ENCODE measurements at places on chromosomes 6 and 20.

DNA sequence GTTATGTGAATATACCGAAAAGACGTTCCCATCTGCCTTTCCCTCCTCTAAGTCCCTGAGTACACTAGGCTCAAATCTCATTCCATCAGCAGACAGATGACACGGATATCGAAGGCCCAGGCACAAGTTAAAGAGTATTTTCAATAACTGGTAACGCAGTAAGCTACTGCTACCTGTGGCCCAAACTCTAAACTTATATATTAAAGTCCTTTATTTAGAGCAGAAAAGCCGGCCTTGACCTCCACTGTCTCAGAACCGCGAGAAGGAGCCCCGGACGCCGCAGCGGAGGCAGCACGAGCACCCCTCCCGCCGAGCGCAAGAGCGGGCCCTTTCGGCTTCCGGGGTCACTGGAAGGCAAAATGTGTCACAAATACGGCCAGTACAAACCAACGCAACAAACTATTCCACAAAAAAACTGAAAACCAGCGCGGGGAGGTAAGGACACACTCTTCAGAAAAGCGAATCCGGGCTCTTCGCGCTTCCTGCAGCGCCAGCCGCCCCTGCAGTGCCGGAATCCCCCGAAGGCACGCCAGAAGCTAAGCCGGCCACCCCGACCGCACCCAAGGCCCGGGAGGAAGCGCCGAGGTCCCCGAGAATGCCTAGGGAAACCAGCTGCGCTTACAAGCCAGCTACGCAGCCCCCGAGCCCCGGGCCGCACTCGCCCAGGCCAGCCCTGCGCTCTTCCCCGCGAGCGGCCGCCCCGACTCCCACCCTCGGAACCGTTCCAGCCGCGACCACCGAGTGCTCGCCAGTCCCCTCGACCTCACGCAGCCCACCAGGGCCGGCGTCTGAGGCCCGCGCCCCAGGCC is 681 bp downstream of the DIDO1 start:
- H3K27ac ChIP-seq, result peak overlapping the region; percentile 88
- H3K36me3 ChIP-seq, result no peaks in the 10 kb centered on the region
- peak; percentile 51 for DNase-seq
- peak overlapping the region; percentile 99 for H3K4me3 ChIP-seq
- H3K4me1 ChIP-seq, result peaks cover 84% of the 10 kb centered on the region

GRCh38 chr20:35451295-35451694 is 4.1 kb upstream of the CEP250 start:
- no peak overlapping the region for H3K27ac ChIP-seq
- peaks cover 14% of the 10 kb centered on the region for H3K4me1 ChIP-seq
- H3K27me3 ChIP-seq, result no peaks in the 10 kb centered on the region
- no peak for DNase-seq

GRCh38 chr6:112253841-112254816 is at the start of gene LAMA4:
TSS of gene LAMA4 (minus strand) at chr6:112254567. CDS start at chr6:112254150, 417 bp downstream.
- H3K36me3 ChIP-seq, result no peaks in the 10 kb centered on the region
- no peak within 1 kb of the TSS for H3K27ac ChIP-seq
- H3K4me1 ChIP-seq, result peaks cover 7% of the 10 kb centered on the region
- DNase-seq, result no peak
- H3K4me3 ChIP-seq, result no peak within 1 kb of the TSS
- peaks cover 26% of the 10 kb centered on the region for H3K27me3 ChIP-seq

- DNase-seq, result no peak
- H3K4me1 ChIP-seq, result no peaks in the 10 kb centered on the region
- no peaks in the 10 kb centered on the region for H3K36me3 ChIP-seq
- peaks cover 5% of the 10 kb centered on the region for H3K27me3 ChIP-seq
- H3K4me3 ChIP-seq, result no peak overlapping the region
Observed at GRCh38 chr6:104623052-104623690, 236.5 kb downstream of the HACE1 start.

- no peaks in the 10 kb centered on the region for H3K27me3 ChIP-seq
- DNase-seq, result no peak
- H3K27ac ChIP-seq, result no peak overlapping the region
- H3K4me3 ChIP-seq, result no peak overlapping the region
- H3K36me3 ChIP-seq, result no peaks in the 10 kb centered on the region
Observed at GRCh38 chr20:25198663-25199383, 3.3 kb downstream of the ENTPD6 start.

- no peak overlapping the region for H3K27ac ChIP-seq
- no peaks in the 10 kb centered on the region for H3K27me3 ChIP-seq
- H3K4me1 ChIP-seq, result peaks cover 4% of the 10 kb centered on the region
Observed at GRCh38 chr6:157314705-157315321, 8.5 kb downstream of the TMEM242 start.

GRCh38 chr20:46694484-46694883 is 5.2 kb upstream of the TP53RK start:
- no peak overlapping the region for H3K27ac ChIP-seq
- H3K4me3 ChIP-seq, result no peak overlapping the region
- DNase-seq, result peak; percentile 56
- H3K36me3 ChIP-seq, result no peaks in the 10 kb centered on the region

- no peak overlapping the region for H3K4me3 ChIP-seq
- H3K27ac ChIP-seq, result no peak overlapping the region
- H3K4me1 ChIP-seq, result no peaks in the 10 kb centered on the region
- no peaks in the 10 kb centered on the region for H3K27me3 ChIP-seq
- H3K36me3 ChIP-seq, result peaks cover 35% of the 10 kb centered on the region
Observed at GRCh38 chr6:105357165-105357564, 45.7 kb downstream of the PREP start.

GRCh38 chr6:160428069-160428430 is 79.9 kb downstream of the SLC22A3 start:
- DNase-seq, result no peak
- peaks cover 5% of the 10 kb centered on the region for H3K4me1 ChIP-seq
- no peak overlapping the region for H3K27ac ChIP-seq
- no peak overlapping the region for H3K4me3 ChIP-seq
- H3K27me3 ChIP-seq, result peaks cover 13% of the 10 kb centered on the region

DNA sequence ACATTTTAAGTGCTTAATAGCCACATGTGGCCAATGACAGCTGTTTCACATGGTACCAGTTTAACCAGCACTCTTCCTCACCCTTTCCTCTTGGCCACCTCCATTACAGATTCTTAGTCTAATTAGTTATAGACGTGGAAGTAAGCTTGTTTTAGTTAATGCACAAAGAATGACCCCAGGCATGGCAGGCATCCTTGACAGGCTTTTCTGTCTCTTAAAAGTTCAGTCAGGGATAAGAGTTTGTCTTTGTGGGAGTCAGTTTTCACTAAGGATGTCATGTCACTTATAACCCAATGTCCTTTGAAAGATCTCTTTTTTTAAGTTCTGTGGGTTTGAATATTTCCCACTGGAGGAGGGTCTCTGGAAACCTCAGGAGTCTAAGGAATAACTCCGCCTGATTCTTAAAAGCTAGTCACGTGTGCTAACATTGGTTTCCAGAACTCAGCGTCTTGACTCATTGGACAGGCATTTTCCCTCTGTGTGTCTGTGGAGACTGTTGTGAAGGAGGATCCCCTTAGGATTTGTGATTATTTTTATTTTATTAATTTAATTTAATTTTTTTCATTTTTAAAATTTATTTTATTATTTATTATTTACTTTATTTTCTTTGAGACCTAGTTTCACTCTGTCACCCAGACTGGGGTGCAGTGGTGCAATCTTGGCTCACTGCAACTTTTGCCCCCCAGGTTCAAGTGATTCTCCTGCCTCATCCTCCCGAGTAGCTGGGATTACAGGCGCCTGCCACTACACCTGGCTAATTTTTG is 171.4 kb downstream of the ZFAND3 start:
- no peak for DNase-seq
- H3K4me3 ChIP-seq, result no peak overlapping the region
- H3K27ac ChIP-seq, result no peak overlapping the region

DNA sequence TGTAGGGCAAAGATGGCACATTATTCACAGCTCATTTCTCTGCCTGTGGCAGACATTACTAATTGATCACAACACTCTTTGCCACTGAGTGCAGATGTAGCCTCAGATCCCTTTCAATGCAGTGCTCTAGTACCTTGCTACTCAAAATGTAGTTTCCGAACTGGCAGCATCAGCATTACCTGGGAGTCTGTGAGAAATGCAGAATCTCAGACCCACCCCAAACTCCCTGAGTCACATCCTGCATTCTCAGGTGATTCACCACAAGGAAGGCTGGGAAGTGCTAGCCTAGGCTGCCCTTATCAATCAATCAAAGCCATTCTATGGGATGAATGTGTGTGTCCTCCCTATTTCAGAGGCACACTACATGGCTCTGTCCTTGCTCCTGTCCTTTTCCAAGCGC is 58.5 kb downstream of the PCNA start:
- no peak for DNase-seq
- no peak overlapping the region for H3K4me3 ChIP-seq
- peaks cover 11% of the 10 kb centered on the region for H3K4me1 ChIP-seq
- no peaks in the 10 kb centered on the region for H3K36me3 ChIP-seq
- no peaks in the 10 kb centered on the region for H3K27me3 ChIP-seq

DNA sequence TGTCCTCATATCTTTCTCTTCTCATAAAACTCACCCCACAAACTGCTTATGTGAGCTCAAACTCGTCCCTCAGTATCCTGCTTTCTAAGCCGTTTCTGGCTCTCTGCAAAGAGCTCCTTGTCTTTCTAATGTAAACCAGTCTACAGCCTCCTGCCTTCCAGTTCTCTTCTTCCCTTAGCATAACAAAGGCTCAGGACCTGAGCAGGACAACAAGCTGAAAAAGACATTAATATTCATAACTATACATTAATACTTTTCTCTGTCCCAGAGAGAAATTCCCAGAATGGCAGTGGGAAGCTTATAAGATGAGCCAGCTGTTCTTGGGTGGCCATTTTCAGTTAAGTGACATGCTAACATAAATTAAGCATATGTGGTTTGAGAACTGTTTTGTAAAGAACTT is 207.0 kb upstream of the TCF21 start:
- no peaks in the 10 kb centered on the region for H3K4me1 ChIP-seq
- H3K27me3 ChIP-seq, result no peaks in the 10 kb centered on the region
- no peak overlapping the region for H3K27ac ChIP-seq
- H3K36me3 ChIP-seq, result no peaks in the 10 kb centered on the region
- H3K4me3 ChIP-seq, result no peak overlapping the region
- no peak for DNase-seq

DNA sequence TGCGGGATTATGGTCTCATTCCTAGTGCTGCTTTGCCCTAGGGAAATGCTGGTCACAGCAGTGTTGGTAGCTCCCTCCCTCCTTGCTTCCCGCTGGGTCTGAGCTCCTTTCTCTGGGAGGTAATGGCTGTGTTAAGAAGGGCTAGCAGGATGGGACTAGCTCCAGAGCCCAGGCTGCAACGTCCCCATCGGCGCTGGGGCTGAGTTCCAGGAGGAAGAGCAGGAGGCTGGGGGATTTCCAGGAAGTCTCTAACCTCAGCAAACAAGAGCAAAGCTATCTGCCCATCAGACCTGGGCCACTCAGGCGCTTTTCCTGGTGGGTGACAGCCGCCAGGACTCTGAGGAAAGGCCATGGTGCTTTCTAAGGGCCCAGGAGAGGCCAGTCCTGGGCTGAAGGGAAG is 174.2 kb downstream of the DLL1 start:
- H3K36me3 ChIP-seq, result no peaks in the 10 kb centered on the region
- H3K27me3 ChIP-seq, result no peaks in the 10 kb centered on the region
- no peak for DNase-seq
- no peak overlapping the region for H3K4me3 ChIP-seq
- H3K4me1 ChIP-seq, result no peaks in the 10 kb centered on the region
- no peak overlapping the region for H3K27ac ChIP-seq

DNA sequence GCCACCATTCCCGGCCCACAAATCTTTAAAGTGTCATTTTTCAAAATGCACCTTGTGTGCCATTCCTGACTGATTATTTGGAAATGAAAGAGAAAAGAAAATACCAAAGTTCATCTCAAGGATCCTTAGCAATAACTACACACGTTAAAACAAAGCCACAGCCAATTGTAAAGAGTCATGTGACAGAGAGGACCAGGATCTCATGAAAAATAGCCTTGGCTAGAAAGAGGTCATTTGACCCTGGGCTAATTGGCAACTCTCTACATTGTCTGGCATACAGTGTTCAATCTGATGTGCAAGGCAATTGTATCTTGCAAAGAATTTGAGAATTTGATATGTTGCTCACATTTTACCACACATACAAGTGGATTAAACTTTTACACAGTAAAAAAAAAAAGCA is 31.6 kb upstream of the HLA-G start:
- DNase-seq, result no peak
- no peak overlapping the region for H3K27ac ChIP-seq
- peaks cover 17% of the 10 kb centered on the region for H3K4me1 ChIP-seq
- H3K27me3 ChIP-seq, result peaks cover 28% of the 10 kb centered on the region
- H3K36me3 ChIP-seq, result no peaks in the 10 kb centered on the region

- H3K27me3 ChIP-seq, result peaks cover 3% of the 10 kb centered on the region
- no peaks in the 10 kb centered on the region for H3K4me1 ChIP-seq
- DNase-seq, result no peak
- no peak overlapping the region for H3K4me3 ChIP-seq
Observed at GRCh38 chr6:165906-166305, 126.4 kb upstream of the DUSP22 start.

DNA sequence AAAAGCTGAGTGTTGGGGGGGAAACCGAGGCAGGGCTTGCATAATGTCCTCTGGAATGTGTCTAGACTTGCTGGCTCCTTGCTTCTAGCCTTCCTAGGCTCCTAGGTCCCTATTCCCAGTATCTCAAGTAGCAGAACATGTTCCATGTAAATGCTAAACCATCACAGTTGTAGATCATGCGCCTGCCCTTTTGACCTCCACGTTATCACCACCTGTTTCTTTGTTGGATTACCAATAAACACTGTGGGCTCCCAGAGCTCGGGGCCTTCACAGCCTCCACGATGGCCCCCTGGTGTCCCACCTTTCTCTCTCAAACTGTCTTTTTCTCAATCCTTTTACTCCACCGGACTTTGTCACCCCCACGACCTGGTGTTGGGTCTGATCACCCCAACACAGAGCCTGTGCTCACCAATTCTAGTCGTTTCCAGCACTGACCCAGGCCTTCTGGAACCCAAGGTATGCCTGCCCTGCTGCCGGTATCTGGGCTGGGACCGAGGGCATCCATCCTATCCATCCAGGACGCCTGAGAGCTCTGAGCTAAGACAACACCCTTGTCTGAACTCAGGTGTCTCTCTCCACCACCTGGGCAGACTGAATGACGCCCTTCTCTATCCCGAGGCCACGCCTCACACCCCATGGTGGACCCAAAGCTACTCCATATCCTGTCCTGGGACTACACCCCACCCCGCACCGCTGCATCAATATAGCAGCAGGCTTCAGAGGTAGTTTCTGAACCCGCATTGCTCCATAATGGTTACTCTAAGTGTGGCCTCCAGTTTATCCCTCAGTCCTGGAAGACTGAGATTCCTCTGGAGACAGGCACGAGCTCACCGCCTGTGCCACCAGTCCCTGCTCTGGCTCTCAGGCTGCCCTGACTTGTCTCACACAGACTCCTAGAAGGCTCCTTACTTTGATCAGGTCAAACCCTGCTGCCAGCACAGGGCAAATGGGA is 9.3 kb upstream of the PRR18 start:
- no peak overlapping the region for H3K27ac ChIP-seq
- H3K36me3 ChIP-seq, result peaks cover 17% of the 10 kb centered on the region
- DNase-seq, result no peak
- no peaks in the 10 kb centered on the region for H3K4me1 ChIP-seq

DNA sequence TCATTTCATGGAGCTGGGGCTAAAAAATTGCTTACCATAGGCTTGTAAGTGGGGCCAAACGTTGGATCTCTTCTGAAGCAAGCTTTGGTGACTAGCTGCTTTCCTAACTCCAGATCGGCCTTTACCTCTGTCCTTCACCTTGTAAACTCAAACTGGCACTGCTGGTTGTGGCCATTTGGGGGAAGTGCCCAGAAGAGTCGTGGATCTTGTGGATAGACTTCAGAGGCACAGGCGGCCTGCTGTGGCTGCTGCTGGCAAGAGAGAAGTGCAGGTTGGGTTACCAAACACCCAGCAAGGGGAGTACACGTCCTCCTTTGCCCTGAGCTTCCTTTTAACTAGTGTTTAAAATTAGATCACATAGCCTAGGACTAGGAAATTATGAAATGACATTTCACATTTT is 36.8 kb upstream of the KLHL31 start:
- DNase-seq, result no peak
- H3K4me3 ChIP-seq, result no peak overlapping the region
- H3K4me1 ChIP-seq, result no peaks in the 10 kb centered on the region
- H3K27ac ChIP-seq, result no peak overlapping the region
- H3K36me3 ChIP-seq, result no peaks in the 10 kb centered on the region
- peaks cover 6% of the 10 kb centered on the region for H3K27me3 ChIP-seq
